ENCODE measurements at places on chromosomes 5 and 9.
A peak's percentile ranks its signal among the peaks of the same experiment; 100 is the strongest.

- H3K27ac ChIP-seq: 0 out of 2 replicates have a peak overlapping the region, but pooled peaks have one; percentile 45
- no peak for DNase-seq
- peaks cover 14% of the 10 kb centered on the region for H3K36me3 ChIP-seq
- peaks cover 24% of the 10 kb centered on the region for H3K4me1 ChIP-seq
- no peaks in the 10 kb centered on the region for H3K27me3 ChIP-seq
Observed at GRCh38 chr5:176533390-176533789, 3.8 kb downstream of the RNF44 start.

DNA sequence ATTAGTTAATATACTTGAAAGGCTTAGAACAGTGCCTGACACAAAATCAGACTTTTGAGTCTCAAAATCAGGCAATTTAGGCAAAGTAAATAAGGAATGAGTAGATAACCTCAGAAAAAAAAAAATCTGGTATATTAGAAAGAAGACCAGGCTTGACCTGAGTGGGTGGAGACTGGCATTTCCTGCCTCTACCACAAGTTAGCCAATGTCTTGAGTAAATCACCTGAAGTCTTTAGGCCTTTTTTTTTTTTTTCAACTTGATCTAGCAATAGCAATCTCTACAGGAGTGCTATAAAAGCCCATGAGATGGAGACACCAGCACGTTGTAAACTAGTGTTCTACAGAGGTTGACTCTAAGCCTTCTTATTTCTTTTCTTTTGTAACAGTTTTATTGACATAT lies 104.2 kb upstream of the RASEF start:
- no peak overlapping the region for H3K4me3 ChIP-seq
- DNase-seq: peak; percentile 15
- no peak overlapping the region for H3K27ac ChIP-seq
- no peaks in the 10 kb centered on the region for H3K4me1 ChIP-seq
- H3K27me3 ChIP-seq: no peaks in the 10 kb centered on the region

- no peak overlapping the region for H3K27ac ChIP-seq
- no peaks in the 10 kb centered on the region for H3K27me3 ChIP-seq
- no peak for DNase-seq
- H3K4me1 ChIP-seq: no peaks in the 10 kb centered on the region
- no peak overlapping the region for H3K4me3 ChIP-seq
- no peaks in the 10 kb centered on the region for H3K36me3 ChIP-seq
Observed at GRCh38 chr9:7298123-7298522, 501.5 kb downstream of the DMAC1 start.

DNA sequence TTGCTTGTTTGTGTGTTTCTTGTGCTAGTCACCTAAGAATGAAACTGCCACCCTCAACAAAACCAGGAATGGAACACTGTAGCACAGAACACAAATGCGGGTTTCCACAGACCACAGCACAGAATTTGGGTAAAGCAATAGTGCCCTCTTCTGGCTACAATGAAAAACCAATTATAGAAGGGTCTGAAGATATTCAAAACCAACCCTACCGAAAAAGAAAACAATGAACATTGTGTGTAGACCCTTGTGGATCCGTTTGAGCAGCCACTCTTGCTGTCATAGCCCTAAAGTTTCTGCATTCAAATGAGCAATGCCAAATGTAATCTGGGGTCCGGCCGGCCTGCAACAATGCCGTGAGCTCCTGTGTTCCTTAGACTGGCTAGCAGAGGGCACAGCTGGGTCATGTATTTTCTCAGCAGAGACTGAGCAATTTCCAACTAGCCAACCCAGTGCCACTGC lies 8.3 kb upstream of the ENC1 start:
- H3K36me3 ChIP-seq: no peaks in the 10 kb centered on the region
- peak; percentile 72 for DNase-seq
- H3K27ac ChIP-seq: no peak overlapping the region

- H3K4me3 ChIP-seq: no peak overlapping the region
- H3K27me3 ChIP-seq: no peaks in the 10 kb centered on the region
- peaks cover 14% of the 10 kb centered on the region for H3K4me1 ChIP-seq
- H3K27ac ChIP-seq: no peak overlapping the region
- DNase-seq: peak; percentile 43
Observed at GRCh38 chr5:61277190-61277589, 54.9 kb upstream of the ZSWIM6 start.

DNA sequence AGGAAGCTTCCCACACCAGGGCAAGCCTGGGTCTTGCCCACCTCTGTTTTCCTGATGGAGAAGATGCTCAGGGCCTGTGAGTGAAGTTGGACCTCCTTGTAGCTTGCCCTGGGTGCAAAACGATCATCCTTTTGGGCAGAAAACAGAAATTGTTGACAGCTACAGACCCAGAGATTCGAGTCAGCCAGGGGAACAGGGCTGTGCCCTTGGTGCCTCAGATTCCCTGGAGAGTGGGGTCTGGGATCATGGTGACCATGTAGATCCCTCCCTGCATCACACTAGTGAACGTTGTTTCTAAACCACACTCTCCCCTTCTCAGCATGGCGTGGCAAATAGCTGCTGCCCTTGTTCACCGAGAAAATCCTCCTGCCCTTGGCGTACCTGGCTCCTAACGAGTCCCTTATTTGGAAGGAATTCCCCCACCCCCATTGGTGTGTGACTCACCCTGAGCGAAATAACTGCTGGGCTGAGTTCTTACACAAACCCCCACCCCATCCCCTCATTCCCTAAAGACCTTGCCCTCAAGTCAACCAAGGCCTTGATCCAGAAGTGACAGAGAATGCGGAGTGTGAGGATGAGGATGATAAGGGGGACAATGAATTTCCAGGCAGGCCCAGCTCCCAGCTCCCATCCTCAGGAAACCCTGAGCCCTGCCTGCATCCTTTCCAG lies 1.1 kb upstream of the DCANP1 start:
- no peaks in the 10 kb centered on the region for H3K4me1 ChIP-seq
- no peak overlapping the region for H3K27ac ChIP-seq
- peak; percentile 21 for DNase-seq
- no peaks in the 10 kb centered on the region for H3K36me3 ChIP-seq
- H3K4me3 ChIP-seq: no peak overlapping the region

DNA sequence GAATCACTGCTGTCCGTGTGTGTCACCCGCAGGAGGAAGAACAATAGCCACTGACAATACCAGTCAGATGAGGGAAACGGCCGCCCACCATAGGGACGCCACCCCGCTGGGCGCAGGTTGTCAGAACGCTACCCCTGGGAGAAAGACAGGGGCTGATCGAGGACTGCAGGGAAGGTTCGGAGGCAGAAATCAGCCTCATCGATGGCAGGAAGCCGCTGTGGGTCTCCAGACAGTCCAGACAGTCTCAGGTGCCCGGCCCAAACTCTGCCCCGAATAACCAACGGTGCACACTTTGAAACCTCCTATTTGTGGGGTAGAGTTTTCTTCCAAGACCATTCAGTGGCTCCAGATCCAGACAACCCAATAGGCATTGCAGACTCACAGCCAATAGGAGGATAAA lies 181.5 kb downstream of the ROR2 start:
- no peaks in the 10 kb centered on the region for H3K27me3 ChIP-seq
- no peaks in the 10 kb centered on the region for H3K36me3 ChIP-seq
- no peak overlapping the region for H3K27ac ChIP-seq
- DNase-seq: no peak
- H3K4me3 ChIP-seq: no peak overlapping the region
- H3K4me1 ChIP-seq: peaks cover 3% of the 10 kb centered on the region

DNA sequence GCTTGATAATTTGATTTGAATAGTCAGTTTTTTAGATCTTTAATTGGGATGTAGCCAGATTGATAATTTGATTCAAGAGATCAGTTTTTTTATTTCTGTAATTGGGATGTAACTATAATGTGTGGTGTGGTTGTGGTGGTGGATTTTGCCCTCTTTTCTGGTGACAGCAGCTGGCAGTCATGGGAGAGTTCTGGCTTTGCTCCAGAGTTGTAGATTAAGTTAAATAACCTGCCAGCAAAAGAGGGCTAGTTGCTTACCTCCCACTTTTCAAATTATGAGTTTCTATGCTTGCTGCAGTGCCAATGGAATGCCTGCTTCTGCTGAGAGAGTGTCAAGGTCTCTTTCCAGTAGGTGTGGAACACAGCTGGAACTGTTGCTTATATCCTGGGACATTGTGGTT lies 315.1 kb downstream of the CCDC171 start:
- H3K4me3 ChIP-seq: no peak overlapping the region
- no peaks in the 10 kb centered on the region for H3K4me1 ChIP-seq
- no peaks in the 10 kb centered on the region for H3K36me3 ChIP-seq
- no peak overlapping the region for H3K27ac ChIP-seq
- H3K27me3 ChIP-seq: no peaks in the 10 kb centered on the region

DNA sequence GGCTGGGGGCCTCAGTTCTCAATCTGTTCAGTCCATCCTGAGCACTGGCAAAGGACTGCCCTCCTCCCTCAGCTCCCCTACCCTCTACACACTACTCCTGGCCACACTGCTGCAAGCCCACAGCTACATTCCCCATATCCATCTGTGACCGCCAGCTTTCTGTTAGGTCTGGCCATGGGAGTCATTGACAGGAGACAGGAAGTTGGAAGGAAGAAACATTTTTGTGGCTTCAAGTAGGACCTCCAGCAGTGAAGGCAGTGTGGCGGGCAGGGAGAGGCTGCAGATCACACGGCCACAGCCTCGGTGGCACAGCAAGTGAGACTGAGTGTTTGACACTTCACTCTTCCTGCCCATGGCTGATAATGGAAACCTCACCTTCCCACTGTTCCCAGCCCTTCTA lies 55.9 kb downstream of the SECISBP2 start:
- H3K27me3 ChIP-seq: no peaks in the 10 kb centered on the region
- H3K4me1 ChIP-seq: peaks cover 3% of the 10 kb centered on the region
- no peak overlapping the region for H3K4me3 ChIP-seq
- peaks cover 9% of the 10 kb centered on the region for H3K36me3 ChIP-seq

Data from GM23338 (cell line).